Stimulated activated CD4-positive, alpha-beta T cell treated with anti-CD3 and anti-CD28 coated beads, Interleukin-12 subunit alpha, Interleukin-12 subunit beta, amount 100 ng/mL, for 24 hours (primary cell): ENCODE measurements at places on chromosomes 3 and 15.

DNA sequence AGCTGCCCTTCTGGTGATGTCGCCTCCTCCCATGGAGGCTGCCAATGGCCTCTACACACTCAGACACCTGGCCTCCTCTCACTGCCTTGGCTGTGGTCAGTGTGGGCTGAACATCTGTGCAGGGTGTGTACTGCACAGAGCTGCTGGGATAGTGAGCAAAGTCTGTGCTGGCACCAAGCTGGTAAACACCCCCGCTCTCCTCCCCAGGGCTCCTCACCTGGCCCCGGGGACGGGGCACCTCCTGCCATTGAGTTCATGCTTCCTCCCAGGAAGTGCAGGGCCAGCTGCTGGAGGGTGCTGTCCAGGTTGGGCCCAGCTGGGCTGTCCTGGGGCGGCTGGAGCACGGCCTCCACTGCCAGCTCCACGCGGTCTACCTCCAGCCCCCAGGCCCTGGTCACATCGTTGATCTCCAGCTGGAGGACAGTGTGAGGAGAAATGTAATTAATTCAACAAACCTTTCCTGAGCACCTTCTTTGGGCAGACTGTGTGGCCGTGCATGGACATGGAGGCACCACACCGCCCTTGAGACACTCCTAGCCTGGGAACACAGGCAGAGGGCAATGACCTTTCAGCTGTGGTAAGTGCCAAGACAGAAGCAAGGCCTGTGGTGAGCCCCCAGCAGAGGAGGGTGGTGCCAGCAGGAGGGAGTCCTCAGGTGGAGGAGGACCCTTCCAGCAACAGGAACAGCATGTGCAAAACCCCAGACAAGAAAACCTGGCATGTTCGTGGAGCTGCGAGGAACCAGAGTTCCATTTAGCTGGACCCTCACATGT lies 6.8 kb downstream of the STOML1 start:
- DNase-seq: no peak

DNA sequence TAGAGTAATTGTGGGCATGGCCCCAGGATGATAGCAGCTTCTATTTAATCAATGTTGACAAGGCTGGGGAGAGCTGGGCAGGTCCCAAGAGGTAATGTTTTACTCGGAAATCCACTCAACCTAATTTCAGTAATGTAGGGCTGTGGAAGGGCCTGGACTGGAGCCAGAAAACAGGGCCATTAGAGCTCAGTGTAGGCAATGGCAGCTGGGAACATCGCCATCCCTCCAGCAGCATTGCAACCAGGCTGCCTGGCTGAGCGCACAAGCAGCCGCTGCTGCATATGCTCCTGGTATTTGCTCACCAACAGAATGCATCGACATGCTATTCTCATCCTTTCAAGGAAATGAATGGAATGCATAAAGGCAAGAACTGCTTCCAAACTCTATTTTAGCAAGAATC lies 90.0 kb downstream of the GAP43 start:
- no peak for DNase-seq

DNA sequence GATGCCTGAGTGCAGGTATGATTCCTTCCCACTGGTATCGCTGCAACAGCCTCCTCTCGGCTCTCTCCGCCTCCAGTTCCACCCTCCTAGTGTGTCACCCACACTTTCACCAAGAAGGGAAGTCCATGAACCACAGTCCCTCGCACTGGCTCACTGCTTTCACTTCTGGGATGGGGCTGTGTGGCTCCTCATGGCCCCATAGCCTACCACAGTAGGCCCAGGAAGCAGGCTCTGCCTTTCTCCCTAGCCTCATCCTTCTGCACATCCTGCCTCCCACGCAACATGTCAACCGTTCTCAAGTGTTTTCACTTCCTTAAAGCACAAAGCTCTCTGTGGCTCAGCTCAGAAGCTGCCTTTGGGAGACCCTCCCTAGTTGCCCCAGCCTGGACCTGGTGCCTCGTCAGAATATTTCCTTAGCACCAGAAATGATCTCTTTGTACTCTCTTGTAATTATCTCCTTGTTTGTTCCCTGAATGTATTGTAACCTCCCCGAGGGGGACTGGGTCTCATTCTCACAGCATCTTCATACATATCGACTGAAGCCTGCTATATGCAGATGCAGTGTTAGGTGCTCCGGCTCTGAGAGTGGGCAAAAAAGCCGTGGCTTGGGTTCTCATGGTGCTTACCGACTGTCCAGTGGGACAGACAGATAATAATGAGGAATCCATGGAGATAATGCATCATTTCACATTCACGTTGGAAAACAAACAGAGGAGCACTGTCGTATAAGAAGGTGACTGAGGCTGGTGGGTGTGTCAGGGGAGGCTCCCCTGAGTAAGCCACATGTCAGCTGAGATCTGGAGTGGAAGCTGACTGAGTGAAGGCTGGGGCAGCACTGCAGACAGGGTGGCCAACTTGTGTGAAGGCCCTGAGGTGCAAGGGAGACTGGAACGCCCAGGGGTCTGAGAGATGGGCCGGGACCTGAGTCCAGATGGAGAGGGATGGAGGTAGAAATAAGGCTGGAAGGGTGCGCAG lies 107.1 kb downstream of the DGKG start:
- no peak for DNase-seq

DNA sequence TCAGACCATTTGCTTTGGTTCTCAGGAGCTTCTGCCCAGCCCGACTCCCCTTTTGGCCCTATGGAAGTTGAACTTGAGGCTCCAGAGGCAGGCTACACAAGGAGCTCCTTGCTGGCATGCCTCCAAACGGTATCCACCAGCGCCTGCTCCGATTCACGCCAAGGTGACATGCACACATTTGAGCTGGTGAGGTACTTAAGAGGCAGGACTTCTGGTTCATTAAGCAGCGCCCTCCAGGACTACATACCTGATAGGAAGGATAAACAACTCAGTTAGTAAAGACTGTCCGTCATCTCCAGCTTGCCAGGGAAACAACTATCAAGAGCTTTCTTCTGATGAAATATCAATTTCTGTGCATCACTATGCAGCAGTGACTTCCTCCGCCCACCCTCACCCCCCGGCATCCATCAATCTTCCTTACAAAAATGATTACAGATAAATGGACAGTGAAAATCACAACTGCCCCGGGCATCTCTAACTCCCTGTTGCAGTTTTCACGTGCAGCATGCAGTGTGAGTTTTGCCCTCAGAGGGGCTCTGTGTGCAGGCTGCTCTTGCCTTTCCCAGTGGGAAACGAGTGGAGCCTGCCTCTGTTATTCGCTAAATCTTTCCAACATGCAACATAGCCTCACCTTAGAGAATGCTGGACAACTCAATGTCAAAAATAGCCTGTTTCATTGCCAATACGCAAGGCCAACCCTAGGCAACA lies 122.9 kb downstream of the ARRDC4 start:
- no peak for DNase-seq

- DNase-seq: no peak
These were observed 102.0 kb downstream of the SST start for GRCh38 chr3:187568171-187568570.

DNA sequence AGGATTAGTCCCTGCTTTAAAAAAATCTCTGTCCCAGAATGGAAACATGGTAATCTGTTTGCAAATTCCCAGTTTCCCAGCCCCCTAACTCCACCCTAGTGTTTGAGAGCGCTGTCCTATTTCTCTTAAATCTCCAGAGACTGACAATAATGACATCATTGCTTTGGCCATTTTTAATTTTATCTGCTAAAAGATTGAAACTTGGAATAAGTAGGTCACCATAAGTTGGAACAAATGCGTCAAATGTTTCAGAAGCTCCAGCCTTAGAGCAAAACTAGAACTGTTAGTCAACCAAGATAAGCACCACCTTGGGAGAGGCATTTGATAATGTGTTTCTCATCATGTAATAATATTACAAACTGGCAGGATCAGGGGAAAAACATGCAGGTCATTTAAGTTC lies 25.7 kb upstream of the MB21D2 start:
- DNase-seq: no peak
